ENCODE measurements at places on chromosomes 16 and 17. TPM values are rescaled to one million over a fixed set of nuclear protein-coding genes. Genes with fewer than 3 reads are reported as not detected.

CFAP52 gene
- total RNA-seq: not detected

CDH5 gene
- total RNA-seq: 9.0 TPM

CHST5 gene
- total RNA-seq: 23.2 TPM

CCL3 gene
- total RNA-seq: not detected

BAHCC1 gene
- total RNA-seq: 56.2 TPM

SAT2 gene
- 132 TPM for total RNA-seq

SPSB3 gene
- 70.9 TPM for total RNA-seq

CD300E gene
- not detected for total RNA-seq

ORMDL3 gene
- 56.2 TPM for total RNA-seq

SPECC1 gene
- total RNA-seq: 36.2 TPM

ITGAD gene
- 0.29 TPM for total RNA-seq

CEP112 gene
- total RNA-seq: 27.7 TPM

TSPOAP1 gene
- 11.6 TPM for total RNA-seq

MEIOB gene
- not detected for total RNA-seq

DNASE1L2 gene
- not detected for total RNA-seq

VTN gene
- 0.72 TPM for total RNA-seq

TP53TG3B gene
- not detected for total RNA-seq

CA4 gene
- total RNA-seq: 0.92 TPM

CYGB gene
- 35.9 TPM for total RNA-seq

ZP2 gene
- total RNA-seq: not detected

SMURF2 gene
- total RNA-seq: 54.3 TPM

ALDOA gene
- 2,515 TPM for total RNA-seq

CHD9NB gene
- total RNA-seq: 0.73 TPM

RTN4RL1 gene
- total RNA-seq: not detected

NPIPB13 gene
- total RNA-seq: 2.4 TPM

MYL4 gene
- not detected for total RNA-seq

MYH13 gene
- total RNA-seq: 5.4 TPM

SLC12A3 gene
- total RNA-seq: not detected

KRTAP2-3 gene
- not detected for total RNA-seq

CDH8 gene
- total RNA-seq: not detected

RPTOR gene
- 38.7 TPM for total RNA-seq

CRHR1 gene
- total RNA-seq: not detected

CDC42EP4 gene
- 93.3 TPM for total RNA-seq

SKAP1 gene
- total RNA-seq: not detected

OR1F1 gene
- not detected for total RNA-seq

YBX2 gene
- 1.3 TPM for total RNA-seq

PMFBP1 gene
- 0.58 TPM for total RNA-seq

MYBBP1A gene
- 115 TPM for total RNA-seq

DRC3 gene
- 16.5 TPM for total RNA-seq

KIF18B gene
- total RNA-seq: 0.58 TPM

CACNG5 gene
- not detected for total RNA-seq

GFAP gene
- not detected for total RNA-seq

SPAG9 gene
- total RNA-seq: 132 TPM

HS3ST4 gene
- not detected for total RNA-seq

GRIN2A gene
- total RNA-seq: 8.5 TPM

ACSM2B gene
- total RNA-seq: not detected

ZNRF1 gene
- 8.8 TPM for total RNA-seq

TBC1D3I gene
- total RNA-seq: not detected

OR2C1 gene
- total RNA-seq: not detected

RAB40B gene
- 7.6 TPM for total RNA-seq

PMP22 gene
- total RNA-seq: 35.6 TPM

RAB26 gene
- total RNA-seq: not detected

TMED6 gene
- 2.9 TPM for total RNA-seq

CCL1 gene
- total RNA-seq: not detected

KRTAP9-9 gene
- not detected for total RNA-seq

BRIP1 gene
- 10.8 TPM for total RNA-seq

CAPNS2 gene
- total RNA-seq: not detected

SRR gene
- total RNA-seq: 16.5 TPM

PHLPP2 gene
- total RNA-seq: 5.4 TPM

Data from stomach (tissue), 19 donors.